Stimulated activated CD4-positive, alpha-beta T cell treated with anti-CD3 and anti-CD28 coated beads, Interleukin-1b, Interleukin-23, amount 100 ng/mL, for 1 hour (primary cell): ENCODE measurements at places on chromosomes 12 and 14.

GRCh38 chr14:105120056-105120455, 48.5 kb downstream of the JAG2 start:
- DNase-seq = no peak

DNA sequence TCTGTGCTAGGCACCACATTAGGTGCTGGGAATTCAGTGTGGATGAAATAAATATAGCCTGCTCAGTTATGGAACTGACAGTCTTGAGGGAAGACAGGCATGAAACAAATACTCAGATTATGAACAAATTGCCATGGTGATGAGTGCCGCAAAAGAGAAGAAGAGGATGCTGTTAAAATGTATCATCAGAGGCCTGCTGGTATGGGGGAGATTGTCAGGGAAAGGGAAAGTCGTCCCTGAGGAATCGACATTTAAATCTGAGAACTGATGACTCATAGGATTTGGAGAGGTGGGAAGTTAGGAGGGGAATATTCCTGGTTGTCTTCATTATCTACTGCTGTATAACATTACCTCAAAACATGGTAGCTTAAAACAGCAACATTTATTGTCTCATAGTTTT, 42.0 kb downstream of the PPP1R36 start:
- DNase-seq = no peak

GRCh38 chr14:101843665-101844064, 82.2 kb downstream of the PPP2R5C start:
- DNase-seq = no peak

DNA sequence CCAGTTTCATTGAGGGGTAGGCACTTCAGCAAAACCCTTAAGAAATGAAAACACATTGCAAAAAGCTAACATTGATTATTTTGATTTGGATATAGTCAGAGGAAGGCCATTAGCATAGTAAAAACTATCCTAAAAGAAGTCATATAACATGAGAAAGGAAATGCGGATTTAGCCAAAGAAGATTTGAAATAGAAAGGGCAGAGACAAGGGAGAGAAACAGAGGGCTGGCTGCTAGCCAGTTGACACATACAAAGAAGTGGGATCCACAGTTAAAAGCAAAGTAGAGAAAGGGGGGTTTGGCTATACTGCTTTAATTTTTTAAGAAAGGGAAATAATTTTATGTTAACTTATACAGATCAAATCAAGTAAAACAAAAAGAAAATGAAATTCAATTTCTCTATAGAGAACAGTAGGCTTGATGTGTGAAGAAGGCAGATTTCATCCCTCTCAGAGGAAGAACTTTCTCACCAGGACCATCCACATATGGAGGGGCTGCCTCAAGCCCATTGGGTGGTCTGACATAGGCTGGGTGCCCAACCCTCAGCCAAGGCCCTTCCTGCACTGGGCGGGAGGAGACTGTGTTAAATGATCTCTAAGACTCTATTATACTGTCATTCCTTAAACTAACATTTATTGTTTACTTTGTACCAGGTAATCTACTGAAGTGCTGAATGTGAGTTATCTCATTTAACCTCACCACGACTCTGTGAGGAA, 420.3 kb downstream of the CCDC91 start:
- DNase-seq = no peak

DNA sequence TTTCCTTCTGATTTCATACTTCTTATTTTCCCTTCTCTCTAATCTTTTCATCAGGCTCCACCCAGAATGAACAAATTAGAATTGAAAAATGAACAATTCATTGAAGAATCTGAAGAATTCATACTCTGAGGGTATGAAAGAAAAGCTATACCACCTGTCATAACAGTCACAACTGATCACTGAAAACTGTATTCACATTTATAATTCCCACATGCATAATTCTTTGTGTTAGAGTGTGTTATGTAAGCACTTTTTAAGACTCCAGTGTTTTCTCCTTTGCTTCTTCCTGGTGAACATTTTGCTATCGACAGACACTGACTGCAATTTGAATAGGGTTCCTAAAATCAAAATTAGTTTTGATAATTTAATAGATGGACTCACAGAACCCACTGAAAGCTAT, 271.2 kb downstream of the SLC16A7 start:
- DNase-seq = no peak

DNA sequence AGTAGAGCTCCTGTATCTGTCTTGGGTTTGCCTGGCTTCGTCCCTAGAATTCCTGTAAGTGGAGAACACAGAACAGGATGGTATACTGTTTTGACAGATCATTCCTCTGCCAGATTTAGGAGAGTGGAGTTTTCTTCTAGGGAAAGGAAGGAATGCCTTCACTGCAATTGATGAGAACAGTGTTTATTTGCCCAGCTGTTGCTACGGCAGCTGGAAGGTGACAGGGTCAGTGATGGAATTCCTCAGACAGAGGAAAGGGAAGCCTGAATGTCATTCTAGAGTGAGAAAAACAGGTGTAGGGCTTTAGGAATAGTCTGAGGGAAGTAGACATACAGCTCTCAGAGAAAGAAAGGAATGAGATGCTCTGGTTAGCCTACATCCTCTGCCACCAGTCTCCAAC, 11.7 kb downstream of the CSRNP2 start:
- no peak for DNase-seq

DNA sequence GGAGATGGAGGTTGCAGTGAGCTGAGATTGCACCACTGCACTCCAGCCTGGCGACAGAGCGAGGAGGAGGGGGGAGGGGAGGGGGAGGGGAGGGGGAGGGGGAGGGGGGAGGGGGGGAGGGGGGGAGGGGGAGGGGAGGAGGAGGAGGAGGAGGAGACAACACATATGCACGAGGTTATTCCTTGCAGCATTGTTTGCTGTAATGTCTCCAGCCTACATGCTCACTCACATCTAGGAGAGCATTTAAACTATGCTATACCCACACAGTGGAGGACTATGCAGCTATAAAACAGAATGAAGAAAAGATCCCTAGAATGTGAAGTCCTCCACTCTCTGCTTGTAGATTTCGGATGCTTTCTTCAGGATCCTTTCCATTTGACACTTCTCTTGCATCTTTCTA, 3.5 kb upstream of the HIGD1C start:
- DNase-seq = no peak

- no peak for DNase-seq
These were observed 22.2 kb downstream of the DUSP16 start for GRCh38 chr12:12540261-12541013.

DNA sequence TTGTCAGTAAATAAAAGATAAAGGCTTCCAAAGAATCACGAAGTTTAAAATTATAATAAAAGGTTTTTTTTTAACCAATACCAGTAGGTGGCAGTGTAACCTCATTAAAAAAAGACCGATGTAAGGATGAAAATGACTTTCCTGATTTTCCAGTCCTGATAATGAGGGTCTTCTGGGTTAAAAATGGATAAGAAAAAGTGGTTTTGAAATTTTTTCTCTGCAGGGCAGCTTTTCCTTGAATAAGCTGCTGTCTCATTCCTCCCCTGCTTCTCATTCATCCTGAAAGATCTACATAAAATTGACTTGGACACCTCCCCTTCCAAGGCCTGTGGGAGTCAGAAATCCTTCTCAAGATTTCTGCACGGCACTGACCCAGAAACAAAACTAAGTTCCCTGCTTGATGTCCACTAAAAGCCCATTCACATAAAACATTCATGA, 58.9 kb upstream of the FBXO33 start:
- no peak for DNase-seq

DNA sequence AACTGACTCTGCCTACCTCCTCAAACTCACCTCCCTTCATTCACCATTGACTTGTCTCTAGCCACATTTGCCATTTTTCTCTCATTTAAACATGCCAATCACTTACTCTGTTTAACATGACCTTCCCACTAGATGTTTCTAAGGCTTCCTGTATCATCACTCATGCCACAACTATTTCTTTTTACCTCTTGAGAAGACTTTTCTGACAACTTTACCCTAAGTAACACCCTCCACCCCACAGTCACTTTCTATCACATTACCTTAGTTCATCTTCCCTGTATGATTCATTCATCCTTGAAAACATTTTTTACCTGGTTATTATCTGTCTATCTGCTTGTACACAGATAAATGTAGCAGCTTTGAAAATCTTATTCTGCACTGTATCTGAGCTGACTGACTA, 19.4 kb downstream of the PLCZ1 start:
- no peak for DNase-seq

DNA sequence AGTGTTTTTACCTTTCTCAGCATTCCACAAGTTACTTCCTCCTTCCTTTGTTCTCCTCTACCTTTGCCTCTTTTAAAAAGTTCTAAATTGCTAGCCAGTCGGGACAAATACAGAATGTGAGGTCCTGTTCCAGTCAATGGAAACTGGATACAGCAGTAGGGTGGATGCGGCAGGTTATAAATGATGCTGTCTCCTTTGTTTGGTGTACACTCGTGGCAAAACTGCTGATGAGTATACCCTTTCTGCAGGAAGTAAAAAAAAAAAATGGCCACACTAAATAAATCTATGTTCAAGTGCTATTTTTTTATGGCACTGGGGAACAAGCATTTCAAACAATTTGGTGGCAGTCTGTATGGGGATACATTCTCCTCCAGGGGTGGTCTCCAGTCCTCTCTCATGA, 27.5 kb downstream of the KLRK1 start:
- no peak for DNase-seq

DNA sequence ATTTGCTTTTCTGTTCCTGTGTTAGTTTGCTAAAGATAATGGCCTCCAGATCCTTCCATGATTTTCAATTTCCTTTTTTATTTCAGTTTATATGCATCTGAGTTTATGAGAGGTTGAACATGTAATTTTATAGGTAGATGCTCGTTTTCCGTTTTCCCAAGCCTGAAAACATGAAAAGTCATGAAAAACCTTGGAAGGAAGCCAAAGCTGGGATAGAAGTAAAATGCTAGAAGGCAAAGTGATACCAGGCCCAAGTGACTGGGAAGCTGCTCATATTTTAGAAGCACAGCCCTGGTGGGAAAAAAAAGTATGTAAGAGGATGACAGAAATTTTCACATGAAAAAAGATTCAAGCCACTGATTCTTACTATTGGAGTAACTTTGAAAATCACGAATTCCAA, 290.8 kb downstream of the PRKD1 start:
- no peak for DNase-seq

DNA sequence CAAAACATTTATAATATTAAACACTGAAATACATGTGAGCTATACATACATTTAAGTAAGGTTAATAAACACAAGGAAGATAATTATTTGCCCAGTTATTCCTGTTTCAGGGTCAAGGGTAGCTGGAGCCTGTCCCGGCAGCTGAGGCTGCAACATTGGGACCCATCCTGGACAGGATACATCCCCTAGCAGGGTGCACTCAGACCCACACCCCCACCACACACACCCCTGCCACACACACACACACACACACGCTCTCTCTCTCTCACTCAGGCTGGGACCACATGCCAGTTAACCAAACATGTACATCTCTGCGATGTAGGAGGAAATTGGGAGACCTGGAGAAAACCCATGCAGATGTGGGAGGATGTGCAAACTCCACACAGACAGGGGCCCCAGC, 112.6 kb upstream of the TMCC3 start:
- no peak for DNase-seq

DNA sequence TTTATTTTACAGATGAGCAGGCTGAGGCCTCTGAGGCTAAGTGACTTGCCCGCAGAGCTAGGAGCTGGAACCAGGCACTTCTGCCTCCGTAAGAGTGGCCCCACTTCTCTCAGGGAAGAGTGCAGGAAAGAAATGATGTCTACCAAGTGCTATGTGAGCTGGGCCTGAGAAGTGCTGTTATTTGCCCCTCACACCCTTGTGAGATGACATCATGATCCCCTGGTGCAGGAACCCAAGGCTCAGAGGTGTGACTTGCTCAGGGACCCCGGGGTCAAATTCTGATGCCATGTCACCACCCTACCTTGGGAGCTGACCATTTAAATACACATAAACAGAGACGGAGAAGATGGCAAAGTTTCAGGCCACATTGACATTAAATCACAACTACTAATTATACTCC, 63.7 kb upstream of the DDX11 start:
- DNase-seq = no peak

DNA sequence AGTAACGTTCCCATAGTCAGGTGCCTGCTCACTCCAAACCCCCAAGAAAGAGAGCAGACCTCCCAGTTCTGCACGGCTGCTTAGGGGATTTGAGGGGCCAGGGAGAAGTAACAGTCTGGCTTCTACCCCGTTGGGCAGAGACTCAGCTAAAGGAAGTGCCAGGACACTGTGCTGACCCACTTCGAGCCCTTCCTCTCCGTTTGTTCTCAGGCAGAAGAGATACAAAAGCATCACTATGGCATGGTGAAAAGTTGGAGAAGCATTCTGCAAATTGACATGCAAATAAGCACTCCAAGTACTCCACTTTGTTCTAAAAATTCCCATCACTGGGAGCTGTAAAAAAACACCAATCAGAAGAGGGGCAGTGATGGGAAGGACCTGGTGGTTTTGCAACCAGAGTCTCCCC, 239.1 kb downstream of the EGLN3 start:
- no peak for DNase-seq
